HFFc6 (cell line): ENCODE measurements at places on chromosomes 13 and 19. TPM values are rescaled to one million over a fixed set of nuclear protein-coding genes. Genes with fewer than 3 reads are reported as not detected.

- DNase-seq = no peak
Measured at GRCh38 chr19:53007606-53008005, 6.1 kb upstream of the ERVV-1 start.

The IRF3 gene
- total RNA-seq = 60.2 and 61.6 TPM in 2 replicates

DNA sequence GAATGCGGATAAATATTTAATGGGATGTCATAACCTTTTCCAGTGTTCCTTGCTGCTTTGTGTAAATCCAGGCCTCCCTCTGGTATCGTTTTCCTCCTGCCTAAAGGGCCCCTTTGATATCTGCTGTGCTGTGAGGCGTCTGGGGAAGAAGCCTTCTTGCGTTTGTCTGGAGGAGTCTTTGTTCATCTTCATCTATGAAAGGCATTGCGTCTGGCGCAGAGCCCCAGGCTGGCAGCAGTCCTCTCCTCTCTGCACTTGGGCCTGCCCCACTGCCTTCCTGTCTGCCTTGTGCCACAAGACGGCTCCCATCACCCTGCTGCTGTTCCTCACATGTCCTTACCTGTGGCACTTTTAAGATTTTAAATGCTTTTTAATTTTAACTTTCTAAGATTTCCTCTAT, 9.8 kb downstream of the PROZ start:
- no peak for DNase-seq

DNA sequence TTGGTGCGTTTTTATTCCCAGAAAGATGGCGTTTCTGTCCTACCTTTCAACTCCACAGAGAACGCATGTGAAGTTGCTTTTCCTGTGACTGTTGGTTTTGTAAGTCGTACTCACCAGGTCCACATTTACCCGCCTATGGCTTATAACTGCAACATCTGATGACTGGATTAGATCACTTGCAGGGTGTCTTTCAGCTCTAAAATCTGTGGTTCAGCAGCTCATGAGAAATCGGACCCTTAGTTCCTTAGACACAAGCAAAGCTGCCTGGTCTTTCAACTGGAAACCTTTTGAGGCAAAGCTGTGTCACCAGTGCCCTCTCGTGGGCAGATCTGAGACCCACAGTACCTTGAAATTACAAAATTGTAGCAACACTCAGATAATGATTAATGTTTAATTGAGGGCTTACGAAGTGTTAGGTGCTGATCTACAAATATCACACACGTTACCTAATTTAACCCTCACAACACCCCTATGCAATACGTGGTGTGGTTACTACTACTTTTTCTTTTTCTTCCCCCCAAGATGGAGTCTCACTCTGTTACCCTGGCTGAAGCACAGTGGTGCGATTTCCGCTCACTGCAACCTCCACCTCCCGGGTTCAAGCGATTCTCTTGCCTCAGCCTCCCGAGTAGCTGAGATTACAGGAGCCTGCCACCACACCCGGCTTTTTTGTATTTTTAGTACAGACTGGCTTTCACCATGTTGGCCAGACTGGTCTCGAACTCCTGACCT, 65.4 kb downstream of the RUBCNL start:
- peak; percentile 41 for DNase-seq
